GM10248 (cell line): ENCODE measurements at places on chromosomes 4 and X.

- DNase-seq: no peak
Observed at GRCh38 chr4:77305766-77306165, 148.8 kb downstream of the CCNG2 start.

GRCh38 chr4:124415146-124415545 lies 297.4 kb downstream of the ANKRD50 start:
- DNase-seq: no peak

GRCh38 chr4:92235731-92236130 lies 68.0 kb upstream of the GRID2 start:
- DNase-seq: no peak

DNA sequence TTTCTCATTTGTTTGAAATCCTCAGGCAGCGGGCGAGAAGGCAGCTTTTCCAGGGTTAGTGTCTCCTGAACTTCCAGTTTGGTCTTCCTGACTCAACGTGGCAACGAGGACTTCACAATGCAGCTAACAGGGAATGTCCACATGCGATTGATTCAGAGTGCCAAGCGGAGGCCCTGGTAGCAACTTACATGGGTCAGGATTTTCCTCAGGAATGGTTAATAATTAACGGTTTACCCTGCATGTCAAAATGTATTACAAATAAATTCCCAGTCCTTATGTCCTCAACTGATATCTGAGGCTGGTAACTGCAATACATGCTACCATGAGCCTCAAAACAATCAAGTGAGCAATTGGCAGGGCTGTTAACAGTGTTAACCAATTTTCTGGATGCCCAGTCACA lies 67.2 kb downstream of the MAP3K15 start:
- no peak for DNase-seq

- DNase-seq: no peak
Observed at GRCh38 chrX:129233786-129234185, 289.5 kb downstream of the SMARCA1 start.

DNA sequence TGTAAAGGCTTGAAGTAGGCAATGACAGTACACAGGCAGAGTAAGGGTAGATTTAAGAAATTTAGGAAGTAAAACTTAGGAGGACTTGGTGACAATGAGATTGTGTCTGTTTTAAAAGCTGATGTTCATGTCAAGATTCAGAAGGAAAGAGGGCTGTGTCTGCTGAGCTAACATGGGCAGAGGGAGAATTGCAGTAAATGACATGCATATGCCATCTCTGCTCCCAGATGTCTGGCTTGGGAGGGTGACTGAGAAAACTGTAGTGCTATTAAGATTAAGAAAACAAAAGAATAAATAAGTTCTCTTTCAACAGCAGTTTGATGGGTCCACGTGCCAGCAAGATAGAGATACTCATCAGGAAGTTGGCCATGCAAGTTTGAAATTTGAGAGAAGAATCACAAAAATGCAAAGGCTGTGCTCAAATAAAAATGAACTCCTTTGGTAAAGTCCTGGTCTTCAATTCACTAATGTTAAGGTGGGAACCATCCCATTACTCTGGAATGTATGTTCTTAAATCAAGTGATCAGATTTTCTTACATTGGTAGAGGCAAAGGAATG lies 7.2 kb downstream of the NFXL1 start:
- DNase-seq: no peak

GRCh38 chr4:102172341-102172740 lies 172.9 kb downstream of the SLC39A8 start:
- no peak for DNase-seq

DNA sequence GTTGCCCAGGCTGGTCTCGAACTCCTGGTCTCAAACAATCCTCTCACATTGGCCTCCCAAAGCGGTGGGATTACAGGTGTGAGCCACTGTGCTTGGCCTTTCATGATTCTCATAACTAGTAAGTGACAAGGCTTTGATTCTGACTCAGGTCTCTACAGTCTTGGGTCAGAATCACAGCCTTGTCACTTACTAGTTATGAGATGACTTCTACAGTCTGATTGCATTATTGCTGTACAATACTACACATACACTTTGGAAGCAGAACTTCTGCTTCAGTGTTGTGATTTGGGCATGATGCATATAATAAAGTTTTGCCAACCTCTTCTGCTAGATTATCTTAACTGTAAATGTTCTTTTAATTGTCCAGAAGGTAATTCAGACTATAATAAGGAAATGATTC lies 123.3 kb downstream of the KDM6A start:
- no peak for DNase-seq

GRCh38 chrX:3445806-3446490 lies 99.5 kb upstream of the MXRA5 start:
- no peak for DNase-seq

DNA sequence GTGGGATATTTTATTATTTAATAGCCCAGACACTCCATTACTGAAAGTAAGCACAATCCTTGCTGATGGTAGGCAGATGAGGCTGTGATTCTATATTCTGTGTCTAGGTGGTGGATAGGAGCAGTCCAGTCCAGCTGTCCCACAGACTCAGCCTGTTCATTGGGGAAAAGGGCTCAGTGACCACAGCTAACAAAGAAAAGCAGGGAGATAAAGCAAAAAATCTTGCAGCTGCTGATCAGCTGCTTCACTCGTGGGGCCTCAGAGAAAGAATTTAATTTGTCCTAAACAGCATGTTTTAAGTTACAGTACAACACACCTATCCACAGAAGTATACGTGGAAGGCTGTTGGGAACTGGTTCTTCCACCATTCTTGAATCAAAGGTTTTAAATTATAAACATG lies 40.7 kb upstream of the ANK2 start:
- no peak for DNase-seq

DNA sequence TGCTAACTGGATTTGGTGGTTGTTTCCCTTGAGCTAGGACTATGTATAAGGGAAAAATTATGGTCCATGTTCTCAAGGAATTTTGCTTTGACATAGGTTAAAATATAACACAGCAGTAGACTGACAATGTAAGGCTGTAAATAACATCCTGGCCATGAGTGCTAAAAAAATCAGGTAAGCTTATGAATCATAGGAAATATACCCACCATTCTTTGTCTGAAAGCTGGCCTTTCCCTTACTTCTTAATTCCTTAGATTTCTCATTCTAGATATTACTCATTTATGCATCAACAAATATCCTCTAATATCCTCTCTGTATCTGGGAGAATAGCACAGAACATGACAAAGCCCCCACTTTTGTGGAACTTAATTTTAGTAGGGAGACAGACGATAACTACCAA lies 6.8 kb upstream of the CHRNA9 start:
- DNase-seq: no peak

- DNase-seq: no peak
Observed at GRCh38 chrX:47498411-47498810, 15.4 kb upstream of the ZNF41 start.

GRCh38 chrX:101263766-101264165 lies 27.4 kb downstream of the TAF7L start:
- no peak for DNase-seq

- no peak for DNase-seq
Observed at GRCh38 chr4:100113732-100114131, 76.5 kb downstream of the DDIT4L start.

GRCh38 chrX:153714256-153714655 lies 9.9 kb downstream of the BCAP31 start:
- DNase-seq: no peak

- no peak for DNase-seq
Observed at GRCh38 chr4:34771632-34772031, 1472.7 kb downstream of the ARAP2 start.

DNA sequence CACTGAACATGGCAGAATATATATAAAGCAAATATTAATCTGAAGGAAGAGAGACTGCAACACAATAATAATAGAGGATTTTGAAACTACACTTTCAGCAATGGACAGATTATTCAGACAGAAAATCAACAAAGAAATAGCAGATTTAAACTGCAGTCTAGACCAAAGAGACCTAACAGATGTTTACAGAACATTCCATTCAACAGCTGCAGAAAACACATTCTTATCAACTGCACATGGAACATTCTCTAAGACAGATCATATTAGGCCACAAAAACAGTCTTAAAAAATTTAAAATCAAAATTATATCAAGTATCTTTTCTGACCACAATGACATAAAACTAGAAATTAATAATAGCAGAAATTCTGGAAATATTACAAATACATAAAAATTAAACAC lies 27.1 kb downstream of the CENPE start:
- no peak for DNase-seq
